ENCODE measurements at places on chromosomes 5 and 9.

DNA sequence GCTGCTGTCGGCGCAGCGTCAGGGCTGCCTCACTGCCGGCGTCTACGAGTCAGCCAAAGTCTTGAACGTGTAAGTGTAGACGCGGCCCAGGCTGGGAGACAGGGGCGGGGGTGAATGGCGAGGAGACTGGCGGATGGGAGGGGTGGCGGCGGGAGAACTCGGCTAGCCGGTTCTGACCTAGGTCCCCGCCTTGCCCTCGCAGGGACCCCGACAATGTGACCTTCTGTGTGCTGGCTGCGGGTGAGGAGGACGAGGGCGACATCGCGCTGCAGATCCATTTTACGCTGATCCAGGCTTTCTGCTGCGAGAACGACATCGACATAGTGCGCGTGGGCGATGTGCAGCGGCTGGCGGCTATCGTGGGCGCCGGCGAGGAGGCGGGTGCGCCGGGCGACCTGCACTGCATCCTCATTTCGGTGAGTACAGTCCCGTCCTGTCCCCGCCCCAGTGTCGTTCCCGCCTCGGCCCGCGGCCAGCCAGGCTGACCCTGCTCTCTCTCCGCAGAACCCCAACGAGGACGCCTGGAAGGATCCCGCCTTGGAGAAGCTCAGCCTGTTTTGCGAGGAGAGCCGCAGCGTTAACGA, 745 bp downstream of the GADD45G start:
- DNase-seq = peak; percentile 60

DNA sequence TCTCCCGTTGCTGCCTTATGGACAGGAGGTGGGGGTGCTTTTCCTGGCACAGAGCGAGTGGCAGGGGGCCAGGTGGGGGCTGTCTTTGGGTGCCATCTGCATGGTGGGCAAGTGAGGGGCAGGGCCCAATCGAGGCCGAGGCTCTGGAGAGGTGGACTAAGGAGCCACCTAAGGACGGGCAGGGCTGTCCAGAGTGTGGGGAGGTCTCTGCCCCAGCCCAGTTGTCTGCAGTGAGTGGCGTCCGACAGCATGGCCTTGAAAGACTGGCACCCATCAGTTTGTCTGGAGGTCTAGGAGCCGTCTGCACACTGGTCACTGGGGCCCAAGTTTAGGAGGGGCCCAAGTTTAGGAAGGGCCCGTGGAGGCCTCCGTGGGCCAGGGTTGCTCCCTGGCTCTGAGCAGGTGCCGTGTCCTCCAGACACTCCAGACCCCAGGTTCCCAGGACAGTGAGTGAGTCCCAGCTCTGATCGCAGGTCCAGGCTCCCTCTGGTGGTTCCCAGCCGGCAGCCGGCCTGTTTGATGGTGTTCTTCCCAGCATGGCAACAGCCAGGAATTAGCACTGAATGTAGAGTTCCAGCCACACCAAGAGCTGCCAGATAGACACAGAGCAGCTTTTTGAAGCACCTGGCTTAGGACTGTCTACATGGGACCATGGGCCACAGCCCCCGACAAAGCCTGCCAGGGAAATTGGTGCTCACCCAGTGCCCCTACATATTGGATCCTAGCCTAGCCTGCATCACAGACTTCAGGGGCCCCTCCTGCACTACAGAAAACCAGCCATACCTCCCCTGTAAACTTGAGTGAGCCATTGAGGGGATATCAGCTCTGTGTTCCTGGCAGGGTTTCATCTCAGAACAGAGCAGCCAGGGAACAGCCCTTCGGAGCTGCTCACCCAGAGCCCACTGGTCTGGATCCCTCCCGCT, 120.9 kb downstream of the WNK2 start:
- peak; percentile 83 for DNase-seq

- DNase-seq = no peak
Measured at GRCh38 chr5:103487822-103488493, 74.6 kb downstream of the NUDT12 start.

GRCh38 chr9:14424289-14424688, 110.3 kb upstream of the NFIB start:
- no peak for DNase-seq

GRCh38 chr9:89138463-89139390, 39.9 kb downstream of the SHC3 start:
- DNase-seq = no peak

DNA sequence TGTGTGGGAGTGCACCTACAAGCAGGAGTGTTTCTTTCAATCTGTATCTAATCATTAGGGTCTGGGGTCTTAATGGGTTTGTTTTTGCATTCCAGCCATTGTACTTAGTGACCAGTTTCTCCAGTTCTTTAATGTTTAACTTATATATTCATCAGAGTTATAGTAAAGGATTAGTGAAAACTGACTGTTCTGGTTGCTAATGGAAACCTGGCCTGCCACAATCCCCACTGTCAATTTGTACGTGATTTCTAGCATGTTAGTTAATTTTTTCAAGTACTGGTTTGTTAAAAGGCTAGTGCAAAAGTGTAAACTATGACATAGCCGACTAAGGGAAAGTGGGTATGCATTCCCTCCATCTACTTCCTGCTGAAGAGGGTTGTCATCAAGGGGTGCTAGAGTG, 276.1 kb downstream of the HTR1A start:
- no peak for DNase-seq

DNA sequence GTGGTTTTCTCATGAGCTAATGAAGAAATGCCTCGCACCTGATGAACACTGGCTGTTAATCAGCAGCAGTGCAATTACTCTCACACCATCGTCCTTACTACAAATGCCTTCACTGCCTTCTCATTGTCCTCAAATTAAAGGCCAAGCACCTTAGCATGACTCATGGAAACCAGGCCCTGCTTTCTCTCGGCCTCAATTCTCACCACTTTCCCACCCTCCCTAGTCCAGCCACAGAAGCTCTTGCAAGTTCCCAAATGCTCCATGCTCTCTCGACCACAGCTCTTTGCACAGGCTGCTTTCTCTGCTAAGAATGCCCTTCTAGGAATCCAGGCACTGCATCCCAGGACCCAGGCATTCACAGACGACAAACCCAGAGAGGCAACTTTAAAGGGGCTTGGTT, 94.6 kb upstream of the KLF4 start:
- DNase-seq = no peak

All from G401 (cell line).